NCI-H1105 (cell line): ENCODE measurements at places on chromosomes 1 and 21.

DNA sequence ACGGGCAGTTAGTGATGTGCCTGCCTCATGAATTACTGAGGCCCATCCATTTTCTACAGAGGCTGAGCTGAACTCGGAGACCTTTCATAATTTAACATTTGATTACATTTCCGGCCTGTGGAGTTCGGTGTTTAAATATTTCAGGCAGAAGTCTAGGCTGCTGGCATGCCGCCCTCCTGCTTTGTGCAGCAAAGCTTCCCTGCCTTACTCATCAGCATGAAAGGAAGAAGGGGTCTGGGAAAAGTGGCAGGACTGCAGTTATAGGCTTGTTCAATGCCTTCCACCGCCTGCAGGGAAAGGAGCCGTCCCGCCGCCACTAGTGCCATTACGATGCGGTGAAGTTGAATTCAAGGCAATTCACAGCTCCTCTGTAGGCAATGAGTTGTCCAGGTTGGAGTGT is 527.9 kb downstream of the NPHP4 start:
- no peak for DNase-seq

GRCh38 chr1:16243215-16243610 is 6.2 kb upstream of the CPLANE2 start:
- DNase-seq = no peak

DNA sequence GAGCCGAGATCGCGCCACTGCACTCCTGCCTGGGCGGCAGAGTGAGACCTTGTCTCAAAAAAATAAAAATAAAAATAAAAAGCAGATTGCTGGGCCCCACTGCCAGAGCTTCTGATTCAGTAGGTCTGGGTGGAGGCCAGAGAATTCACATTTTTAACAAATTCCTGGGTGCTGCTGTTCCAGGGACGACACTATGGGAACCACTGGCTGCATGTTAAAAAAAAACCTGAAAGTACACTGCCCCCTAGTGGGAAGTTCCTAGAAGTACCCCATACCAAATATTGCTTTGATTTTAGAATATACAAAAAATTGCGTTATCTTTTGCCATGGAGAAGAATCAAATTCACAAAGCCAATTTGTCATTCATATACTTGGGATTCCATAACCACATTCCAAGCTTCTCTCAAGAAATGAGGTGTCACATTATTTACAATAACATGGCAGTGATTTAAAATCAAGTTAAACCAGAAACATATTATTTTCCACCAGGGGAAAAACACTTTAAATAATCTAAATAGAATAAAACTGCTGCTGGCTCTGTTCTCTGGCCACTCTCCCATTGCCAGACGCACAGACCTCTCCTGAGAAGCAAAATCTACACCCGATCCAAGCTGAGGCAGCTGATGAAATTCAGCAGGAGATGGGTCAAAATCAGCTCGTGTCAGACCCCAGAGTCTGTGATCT is 27.4 kb downstream of the SYF2 start:
- DNase-seq = peak; percentile 28

DNA sequence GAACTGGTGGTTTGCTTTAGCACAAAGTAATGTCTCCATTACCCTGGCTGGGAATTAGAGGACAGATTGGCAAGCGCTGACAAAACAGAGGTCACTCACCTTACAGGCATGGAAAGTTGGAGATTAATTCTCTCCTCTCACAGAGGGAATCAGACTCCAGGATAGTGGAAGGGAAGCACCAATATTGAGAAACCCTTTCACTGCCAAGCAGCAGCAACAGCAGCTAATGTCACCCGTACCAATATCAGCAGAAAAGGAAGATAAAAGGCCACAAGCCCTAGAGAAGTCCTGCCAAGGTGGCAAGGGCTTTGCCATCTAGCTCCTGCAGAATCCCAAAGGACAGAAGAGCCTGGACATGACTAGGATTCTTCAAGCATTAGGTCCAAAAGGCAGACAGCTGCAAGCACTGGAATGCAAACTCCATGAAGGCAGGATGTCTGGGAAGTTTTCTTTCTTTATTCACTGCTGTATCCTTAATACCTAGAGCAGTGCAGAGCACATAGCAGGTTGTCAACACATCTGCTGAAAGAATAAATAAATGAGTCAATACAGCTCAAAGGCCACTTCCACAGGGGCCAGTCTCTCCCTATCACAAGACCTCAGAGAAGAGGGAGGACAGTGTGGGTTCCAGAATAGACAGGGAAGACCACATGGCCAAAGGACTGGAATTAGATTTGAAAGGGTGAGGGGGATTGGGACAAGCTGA is 57.2 kb downstream of the ERI3 start:
- no peak for DNase-seq

DNA sequence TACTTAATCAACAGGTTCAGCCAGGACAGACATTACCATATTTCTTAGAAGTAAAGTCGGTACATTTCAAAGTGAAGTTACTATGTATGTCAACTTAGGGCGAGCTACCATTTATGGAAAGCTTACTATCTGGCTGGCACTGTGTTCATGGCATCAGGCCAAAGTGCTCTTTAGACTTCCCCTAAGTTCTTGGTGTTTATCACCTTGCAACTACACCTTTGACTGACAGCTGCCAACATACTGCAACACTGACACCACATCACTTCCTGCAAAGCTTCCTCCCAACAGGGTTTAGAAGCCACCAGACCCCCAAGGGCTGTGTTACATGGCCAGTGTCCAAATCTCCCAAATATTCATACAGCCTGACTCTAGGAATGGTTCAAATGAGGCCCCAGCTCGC is 61.0 kb downstream of the TIAM1 start:
- DNase-seq = no peak

DNA sequence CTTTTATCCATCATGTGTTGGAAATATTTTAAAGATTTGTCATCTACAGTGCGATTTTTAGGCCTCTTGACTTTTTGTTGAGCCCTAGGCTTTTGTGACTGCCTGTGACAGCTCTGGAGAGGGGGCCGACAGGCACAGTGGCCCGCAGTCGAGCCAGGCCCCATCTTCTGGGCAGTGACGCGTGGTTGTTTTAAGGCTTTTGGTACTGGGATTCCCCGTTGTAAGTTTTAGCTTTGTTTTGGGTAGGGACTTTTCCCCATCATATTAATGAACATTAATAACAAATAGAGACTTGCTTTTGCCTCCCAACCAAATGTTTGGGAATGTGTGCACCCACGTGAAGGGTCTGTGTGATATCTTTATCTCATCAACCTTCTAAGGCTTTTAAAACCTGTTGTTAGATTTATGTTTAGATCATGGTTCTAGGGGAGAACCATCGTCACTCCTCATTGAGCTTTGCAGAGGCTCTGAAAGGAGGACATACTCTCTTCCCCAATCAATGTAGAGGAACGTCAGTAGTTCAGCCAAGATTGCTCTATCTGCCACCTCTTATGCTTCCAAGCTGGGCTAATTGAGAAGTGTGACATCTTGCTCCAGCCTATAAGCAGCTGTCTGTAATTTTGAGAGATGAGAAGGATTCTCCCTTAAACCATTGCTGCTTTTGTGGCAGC is 34.6 kb downstream of the MAPKAPK2 start:
- no peak for DNase-seq

DNA sequence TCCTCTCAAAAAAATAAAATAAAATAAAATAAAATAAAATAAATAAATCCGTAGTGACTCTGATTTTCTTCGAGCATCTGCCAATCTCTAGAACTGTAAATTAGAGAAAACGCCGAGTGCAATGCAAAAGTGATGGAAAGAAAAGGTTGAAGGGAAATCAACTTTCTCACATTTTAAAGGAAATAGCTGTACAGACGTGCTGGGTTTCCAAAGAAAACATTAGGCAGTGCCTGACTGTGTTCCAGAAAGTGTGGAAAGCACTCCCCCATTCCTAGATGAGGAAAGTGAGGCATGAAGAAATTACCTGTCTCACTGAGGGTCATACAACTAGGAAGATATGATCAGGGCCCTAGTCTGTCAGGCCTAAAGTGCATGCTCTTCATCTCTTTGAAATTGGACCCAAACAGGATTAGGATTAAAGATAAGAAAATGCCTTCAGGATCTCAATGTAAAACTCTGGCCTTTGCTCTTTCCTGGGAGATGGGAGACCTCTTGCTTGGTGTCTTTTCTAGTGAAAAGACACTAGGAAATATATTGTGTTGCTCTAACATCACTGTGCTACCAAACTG is 1.8 kb upstream of the PTPN14 start:
- DNase-seq = no peak

- no peak for DNase-seq
Observed at GRCh38 chr1:21240706-21241105, 49.6 kb downstream of the ECE1 start.

GRCh38 chr1:170337413-170337994 is 191.7 kb downstream of the NTMT2 start:
- no peak for DNase-seq

GRCh38 chr1:209863766-209864485 is 36.2 kb downstream of the UTP25 start:
- no peak for DNase-seq

DNA sequence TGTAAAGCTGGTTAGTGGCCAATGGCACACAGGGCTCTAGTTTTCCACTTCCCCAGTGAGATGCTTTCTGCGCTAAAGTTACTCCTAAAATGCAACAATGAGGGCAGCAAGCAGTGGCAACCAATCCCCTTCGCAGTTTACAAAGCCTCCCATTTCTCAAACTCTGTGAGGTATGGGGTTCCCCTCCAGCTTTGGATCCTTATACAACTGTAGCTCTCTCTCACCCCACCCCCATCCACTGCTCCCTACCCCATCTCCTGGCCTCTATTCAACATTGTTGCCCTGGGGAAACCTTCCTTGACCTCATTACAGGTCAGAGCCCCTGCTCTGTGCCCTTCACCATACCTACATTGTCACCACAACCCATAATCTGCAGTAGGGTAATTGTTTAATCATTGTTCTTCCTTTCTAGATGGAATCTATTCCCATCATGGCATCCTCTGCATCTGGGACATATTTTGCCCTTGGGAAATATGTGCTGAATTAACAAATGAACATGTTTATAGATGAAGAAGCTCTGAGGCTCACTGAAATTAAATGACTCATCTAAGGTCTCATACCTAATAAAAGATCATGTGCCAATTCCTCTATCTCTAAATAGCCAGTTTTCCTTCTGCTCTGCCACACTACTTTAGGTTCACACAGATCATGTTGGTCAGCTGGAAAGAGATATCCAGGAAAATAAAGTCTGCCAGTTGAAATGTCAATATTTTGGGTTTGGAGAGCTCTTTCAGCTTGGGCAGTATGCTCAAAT is 12.6 kb downstream of the KIAA0040 start:
- no peak for DNase-seq

DNA sequence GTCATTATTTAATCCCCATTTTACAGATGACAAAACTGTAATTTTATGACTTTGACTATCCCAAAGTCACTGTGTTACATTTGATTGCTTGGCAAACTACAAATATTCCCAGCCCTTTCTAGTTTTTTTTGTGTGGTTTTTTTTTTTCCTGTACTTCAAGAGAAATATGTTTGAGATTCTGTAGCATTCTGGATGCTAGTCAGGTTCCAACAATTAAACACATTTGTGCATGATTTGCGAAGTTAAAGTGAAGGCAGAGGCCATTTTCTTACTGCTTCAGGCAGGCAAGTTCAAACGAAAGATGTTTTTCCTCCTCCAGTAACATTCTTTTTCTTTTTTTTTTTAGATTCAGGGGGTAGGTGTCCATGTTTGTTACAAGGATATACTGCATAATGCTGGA is 107.9 kb upstream of the SERTAD4 start:
- no peak for DNase-seq

- DNase-seq = no peak
Observed at GRCh38 chr1:43445606-43446387, 7.9 kb downstream of the HYI start.

DNA sequence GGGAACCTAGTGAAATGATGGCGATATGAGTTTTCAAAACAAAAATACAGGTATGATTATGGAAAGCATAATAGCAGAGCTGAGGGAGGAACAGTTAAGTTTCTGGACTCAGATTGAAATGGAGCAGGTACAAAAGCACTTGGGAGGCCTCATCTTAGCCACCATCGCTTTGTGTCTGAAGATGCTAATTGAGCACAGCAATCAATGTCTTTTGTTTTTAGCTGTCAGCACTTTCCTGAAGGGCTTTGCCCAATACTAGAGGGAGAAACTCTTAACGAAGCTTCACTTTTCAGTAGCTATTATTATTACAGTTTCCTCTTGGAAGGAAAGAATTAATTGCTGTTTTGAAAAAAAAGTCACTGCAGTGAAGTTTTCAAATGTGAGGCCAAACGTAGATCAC is 348.7 kb downstream of the RWDD3 start:
- no peak for DNase-seq

GRCh38 chr1:231982871-231983587 is 356.4 kb downstream of the DISC1 start:
- DNase-seq = no peak

GRCh38 chr21:25862112-25862511 is 127.3 kb downstream of the GABPA start:
- DNase-seq = no peak

DNA sequence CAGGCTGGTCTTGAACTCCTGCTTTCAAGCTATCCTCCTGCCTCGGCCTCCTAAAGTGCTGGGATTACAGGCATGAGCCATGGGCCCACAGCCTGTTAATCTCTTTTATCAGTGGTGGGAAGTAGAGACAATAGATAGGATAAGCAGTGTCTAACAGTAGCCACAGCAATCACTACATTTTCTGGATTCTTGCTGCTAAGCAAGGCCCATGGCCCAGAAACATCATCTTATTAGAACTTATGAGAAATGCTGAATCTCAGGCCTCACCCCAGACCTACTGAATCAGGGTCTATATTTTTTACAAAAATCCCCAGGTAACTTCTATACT is 29.7 kb downstream of the IGFN1 start:
- no peak for DNase-seq

- DNase-seq = no peak
Observed at GRCh38 chr1:235831148-235831547, 35.6 kb downstream of the LYST start.

DNA sequence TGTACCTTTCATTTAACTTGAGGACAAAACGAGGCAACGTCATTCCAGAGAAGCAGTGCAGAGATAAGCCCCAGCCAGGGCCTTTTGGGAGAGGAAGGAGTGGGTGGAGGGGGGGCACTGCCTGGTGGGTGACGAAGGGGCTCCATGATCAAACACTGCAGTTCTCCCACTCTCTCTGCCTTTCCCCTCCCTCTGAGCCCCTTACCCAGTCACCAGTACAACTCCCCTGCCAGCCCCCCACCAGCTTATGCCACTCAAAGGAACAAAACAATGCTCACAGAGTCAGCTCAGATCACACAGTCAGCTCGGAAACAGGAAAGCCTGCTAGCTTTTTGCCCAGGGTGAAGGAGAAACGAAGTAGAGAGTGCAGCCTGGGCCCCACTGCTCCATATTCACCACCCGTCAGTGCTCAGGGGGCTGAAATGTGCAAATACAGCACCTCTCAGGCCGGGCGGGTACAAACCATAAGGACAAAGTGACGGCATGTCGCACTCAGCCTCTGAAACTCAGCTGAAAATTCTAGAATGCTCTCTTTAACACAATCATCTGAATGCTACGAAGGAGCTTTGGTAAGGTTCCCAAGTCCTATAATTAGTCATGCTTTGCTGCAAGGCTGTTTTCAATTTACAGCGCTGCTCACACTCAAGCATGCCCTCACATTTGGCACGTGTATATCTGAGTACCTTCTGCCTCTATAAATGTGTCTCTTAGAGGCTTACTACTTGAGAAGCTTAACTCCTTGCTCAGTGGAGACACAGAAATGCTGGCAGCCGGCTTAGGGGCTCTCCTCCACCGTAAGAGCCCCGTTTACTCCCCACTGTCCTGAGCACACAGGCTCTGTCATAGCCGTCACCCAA is 65.8 kb upstream of the RAB4A start:
- no peak for DNase-seq
